ENCODE measurements at places on chromosomes 16 and 17.

- no peak for DNase-seq
These were observed 12.3 kb downstream of the KRT9 start for GRCh38 chr17:41559548-41559947.

- peak; percentile 23 for DNase-seq
These were observed 2.1 kb upstream of the GSDMB start for GRCh38 chr17:39920218-39921210.

DNA sequence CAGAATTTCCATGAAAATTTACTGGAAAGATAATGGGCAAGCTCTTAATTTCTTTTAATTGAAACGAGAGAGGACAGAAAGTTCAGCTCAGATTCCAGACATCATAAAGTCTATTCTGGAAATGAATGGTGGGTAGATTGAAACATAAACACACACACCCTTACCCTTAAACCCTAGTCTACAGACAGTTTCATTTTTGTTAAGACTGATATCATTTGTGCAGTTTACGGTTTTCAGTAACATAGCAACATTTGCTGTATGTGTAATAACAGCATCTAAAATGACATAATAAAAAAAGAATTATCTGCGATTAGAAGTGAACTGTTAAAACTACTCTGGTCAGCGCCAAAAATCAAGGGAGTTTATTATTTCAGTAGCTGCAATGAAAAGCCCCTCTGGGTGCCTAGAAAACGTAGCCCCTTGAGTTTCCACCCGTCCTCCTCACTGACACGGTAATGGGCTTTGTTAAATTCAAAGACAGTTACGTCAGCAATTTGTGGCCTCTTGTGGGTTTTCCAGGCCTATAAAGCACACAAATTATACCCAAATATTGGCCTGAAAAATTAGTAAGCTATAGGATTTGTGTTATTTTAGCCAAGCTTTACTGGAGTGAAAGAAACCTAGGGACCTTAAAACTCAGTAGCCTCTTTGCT is 520.6 kb upstream of the SOX9 start:
- DNase-seq = no peak

DNA sequence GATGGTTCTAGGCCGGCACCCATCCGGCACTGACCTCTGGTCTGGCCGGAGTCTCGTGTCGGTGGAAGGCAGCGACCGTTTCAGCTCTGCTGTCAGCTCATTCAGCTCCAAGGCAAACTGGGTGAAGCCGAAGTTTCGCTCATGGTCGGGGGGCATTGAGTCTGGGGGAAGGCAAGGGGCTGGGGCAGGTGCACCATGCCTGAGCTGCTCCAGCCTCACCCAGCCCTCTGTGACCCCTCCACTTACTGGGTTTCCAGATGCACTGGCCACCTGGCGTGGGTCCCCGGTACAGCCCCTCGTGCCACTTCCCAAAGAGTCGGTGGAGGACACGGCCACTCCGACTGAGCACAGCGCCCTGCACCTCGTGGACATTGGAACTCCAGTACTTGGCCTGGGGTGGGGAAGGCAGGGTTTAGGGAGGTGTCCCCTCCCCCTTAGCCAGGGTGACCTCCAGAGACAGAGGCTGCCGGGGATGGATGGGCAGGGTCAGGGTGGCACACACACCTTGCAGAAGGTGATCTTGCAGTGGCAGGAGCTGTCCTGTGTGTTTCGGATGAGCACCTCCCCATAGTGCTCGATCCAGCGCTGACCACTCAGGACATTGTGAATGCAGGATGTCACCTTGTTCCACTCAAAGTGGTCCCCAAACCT is 12.6 kb downstream of the OSBPL7 start:
- DNase-seq = no peak

- DNase-seq = no peak
These were observed 2.8 kb downstream of the RASD1 start for GRCh38 chr17:17493249-17493985.

DNA sequence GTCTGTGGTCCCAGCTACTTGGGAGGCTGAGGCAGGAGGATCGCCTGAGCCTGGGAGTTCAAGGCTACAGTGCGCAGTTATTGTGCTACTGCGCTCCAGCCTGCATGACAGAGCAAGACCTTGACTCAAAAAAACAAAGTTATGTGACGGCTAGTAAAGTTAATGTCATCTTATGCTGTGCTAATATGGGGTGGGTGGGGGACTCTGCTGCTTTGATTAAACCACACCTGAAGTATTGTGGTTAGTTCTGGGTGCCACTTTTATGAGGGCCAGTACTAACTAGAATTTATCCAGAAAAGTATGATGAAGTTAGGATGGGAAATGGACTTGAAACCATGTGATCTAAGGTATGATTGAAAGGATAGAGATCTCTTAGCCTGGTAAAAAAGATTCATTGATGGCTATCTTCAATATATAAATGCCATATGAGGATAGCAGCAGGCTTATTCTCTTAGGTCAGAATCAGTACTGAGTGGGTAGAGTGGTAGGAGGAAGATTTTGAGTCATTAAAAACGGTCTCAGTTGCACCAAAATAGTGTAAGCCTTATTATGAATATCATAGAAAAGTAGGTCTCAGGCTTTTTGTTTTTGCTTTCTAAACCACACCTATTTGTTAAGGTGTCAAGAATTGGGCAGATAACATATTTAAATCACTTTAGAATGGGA is 5.6 kb downstream of the WSB1 start:
- DNase-seq = no peak

GRCh38 chr17:33200587-33200986 is 92.5 kb downstream of the ASIC2 start:
- no peak for DNase-seq

DNA sequence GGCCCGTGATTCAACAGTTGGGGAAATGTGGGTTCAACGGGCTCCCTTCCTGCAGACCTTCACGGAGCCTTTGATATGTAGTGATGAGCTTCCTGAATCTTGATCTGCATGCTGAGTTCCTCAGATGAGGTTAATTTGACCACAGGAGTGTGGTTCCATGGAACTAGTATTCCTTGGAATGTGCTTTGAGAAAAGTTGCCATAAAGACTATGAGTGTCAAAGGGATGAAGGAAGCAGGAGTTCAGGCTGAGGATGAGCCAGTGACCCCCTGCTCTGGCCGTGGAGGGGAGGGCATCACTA is 229.2 kb downstream of the MSI2 start:
- no peak for DNase-seq

All from activated T-helper 1 cell treated with anti-CD3 and anti-CD28 coated beads, Interleukin-2, amount 50 U/mL, for 16 hours (primary cell).